ENCODE measurements at places on chromosomes 1 and 21.

- DNase-seq, result no peak
- H3K36me3 ChIP-seq, result no peaks in the 10 kb centered on the region
- no peaks in the 10 kb centered on the region for H3K4me1 ChIP-seq
- no peaks in the 10 kb centered on the region for H3K27me3 ChIP-seq
- H3K27ac ChIP-seq, result no peak overlapping the region
Measured at GRCh38 chr1:98429965-98430443, 231.5 kb upstream of the SNX7 start.

DNA sequence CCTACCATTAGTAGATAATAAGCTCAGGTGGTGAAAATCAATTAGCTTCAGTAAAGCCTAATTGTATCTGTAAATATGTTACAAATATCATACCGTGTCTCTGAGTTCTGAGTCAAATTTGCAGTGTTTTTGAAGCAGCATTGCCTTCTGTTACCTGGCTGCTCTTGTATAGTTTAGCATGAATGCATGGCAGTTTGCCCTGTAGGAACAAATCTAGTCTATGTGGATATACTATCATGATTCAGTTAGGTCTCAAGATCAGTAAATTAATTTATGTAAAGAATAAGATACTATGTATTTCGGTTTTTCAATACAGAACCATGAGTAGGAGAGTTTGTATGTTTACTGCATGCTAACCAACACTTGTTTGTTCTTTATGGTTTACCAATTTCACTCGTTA lies 240.6 kb upstream of the C1orf105 start:
- no peaks in the 10 kb centered on the region for H3K36me3 ChIP-seq
- no peaks in the 10 kb centered on the region for H3K27me3 ChIP-seq
- no peak overlapping the region for H3K27ac ChIP-seq

- no peaks in the 10 kb centered on the region for H3K36me3 ChIP-seq
- H3K4me3 ChIP-seq, result no peak overlapping the region
- DNase-seq, result no peak
- H3K27ac ChIP-seq, result no peak overlapping the region
Measured at GRCh38 chr1:226697929-226698544, 41.0 kb downstream of the ITPKB start.

DNA sequence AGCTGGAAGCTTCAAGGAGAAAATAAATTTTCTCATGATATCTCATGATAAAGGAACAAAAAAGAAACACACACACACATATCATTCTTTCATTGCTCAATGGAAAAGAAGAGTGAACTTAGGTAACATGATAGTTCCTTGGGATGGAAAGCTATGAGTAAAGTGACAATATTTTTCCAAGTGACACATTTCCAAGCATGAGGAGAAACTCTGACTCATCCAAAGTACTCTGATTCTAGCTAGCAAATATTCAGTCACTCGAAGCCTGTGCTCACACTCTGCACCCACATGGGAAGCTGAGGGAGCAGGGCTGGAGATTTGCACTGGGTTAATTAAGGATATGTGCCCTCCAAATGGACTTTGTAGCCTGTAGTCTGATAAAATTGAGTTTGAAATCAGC lies 222.4 kb downstream of the LRRC40 start:
- H3K27ac ChIP-seq, result no peak overlapping the region
- no peaks in the 10 kb centered on the region for H3K27me3 ChIP-seq
- DNase-seq, result no peak
- H3K4me3 ChIP-seq, result no peak overlapping the region
- H3K4me1 ChIP-seq, result no peaks in the 10 kb centered on the region
